ENCODE measurements at places on chromosomes 2 and 18.

DNA sequence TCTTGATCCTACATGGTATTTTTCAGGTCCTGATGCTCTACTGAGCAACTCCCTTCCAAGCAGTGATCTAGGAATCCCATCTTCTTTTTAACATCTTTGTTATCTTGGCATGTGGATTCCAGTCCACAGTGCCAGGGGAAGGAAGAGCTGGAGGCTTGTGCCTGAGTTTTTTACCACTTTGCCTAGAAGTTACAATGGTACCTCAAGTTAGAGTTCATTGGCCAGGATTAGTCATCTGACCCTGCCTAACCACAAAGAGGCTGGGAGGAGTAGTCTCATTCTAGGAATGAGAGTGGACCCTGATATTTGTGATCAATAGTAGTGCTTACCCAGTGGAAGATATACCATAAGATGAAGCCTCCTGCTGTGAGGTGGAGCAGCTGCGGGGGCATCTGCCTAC is 109.3 kb downstream of the ADCYAP1 start:
- no peak for DNase-seq

DNA sequence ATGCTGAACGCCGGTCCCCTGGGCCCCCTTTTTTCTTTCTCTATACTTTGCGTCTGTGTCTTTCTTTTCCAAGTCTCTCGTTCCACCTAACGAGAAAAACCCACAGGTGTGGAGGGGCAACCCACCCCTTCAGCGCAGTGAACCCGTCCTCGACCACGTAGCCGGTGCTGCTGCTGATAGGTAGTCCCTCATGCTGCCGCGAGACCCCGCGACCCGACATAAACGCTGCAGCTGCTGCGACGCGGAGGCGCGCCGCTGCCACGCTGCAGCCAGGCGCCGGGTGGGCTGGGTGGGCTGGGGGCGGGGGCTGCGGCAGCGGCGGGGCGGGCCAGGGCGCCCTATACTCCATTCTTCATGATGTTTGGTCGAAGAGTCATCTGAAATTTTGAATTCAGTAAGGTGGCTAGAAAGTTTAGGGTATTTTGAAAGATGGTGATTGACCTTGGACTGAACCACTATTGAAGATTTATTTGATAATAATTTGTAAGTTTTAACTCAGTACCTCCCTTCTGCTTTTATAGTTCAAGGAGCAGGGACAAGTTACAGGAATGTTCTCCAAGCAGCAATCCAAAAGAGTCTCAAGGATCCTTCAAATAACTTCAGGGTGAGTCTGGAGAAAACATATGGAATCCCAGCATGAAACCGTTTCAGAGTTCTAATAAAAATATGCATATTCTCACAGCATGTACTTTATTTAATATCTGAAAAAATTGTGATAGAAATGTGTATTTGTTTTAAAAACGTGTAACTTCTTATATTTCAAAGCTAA is 24.1 kb downstream of the CFLAR start:
- DNase-seq: no peak

DNA sequence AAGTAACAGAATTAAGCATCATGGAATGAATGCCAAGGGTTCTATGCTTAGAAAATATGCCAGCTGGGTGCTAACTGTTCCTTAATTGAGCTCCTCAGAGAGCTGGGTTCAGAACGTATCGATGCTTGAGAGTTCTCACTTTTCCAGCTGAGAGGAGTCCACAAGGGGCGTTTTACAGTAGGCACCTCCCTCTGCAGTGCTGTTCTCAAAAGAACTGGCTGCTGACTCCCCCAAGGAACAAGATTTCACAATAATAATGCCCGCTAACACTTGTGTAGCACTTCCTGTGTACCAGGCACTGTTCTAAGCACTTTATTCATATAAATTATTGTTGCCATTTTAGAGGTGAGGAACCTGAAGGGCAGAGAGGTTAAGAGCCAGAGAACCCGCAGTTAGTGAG is 18.1 kb upstream of the TMEM237 start:
- no peak for DNase-seq

- DNase-seq: no peak
Observed at GRCh38 chr2:28321426-28321825, 71.2 kb upstream of the FOSL2 start.

DNA sequence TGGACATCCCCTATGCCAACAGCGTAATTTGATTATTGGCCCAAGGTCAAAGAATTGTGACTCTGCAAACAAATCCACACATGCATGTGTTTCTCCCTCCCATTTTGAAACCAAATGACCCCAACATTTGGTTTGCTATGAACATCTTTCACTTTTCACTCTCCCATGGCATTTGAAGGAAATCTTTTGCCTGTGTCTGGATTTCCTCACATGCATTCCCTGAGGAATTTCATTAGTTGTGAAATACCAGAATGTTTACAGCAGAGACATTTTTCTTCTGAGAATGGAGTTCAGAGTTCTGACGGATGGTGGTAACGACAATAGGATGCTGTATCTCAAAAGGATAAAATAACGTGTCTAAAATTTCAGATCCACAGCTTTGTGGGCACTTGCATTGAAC is 60.3 kb upstream of the LMAN1 start:
- DNase-seq: no peak

DNA sequence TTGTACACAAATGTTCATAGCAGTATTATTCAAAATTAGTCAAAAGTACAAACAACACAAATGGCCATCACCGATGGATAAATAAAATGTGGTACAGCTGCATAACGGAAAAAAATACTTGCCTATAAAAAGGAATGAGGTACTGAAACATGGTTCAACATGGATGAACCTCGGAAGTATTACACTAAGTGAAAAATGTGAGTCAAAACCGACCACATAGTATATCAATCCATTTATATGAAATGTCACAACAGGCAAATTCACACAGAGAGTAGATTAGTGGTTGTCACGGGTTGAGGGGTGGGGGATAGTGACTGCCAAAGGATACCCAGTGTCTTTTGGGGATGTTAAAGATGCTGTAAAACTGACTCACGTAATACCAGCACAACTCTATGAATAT is 3.5 kb downstream of the SS18 start:
- DNase-seq: no peak

DNA sequence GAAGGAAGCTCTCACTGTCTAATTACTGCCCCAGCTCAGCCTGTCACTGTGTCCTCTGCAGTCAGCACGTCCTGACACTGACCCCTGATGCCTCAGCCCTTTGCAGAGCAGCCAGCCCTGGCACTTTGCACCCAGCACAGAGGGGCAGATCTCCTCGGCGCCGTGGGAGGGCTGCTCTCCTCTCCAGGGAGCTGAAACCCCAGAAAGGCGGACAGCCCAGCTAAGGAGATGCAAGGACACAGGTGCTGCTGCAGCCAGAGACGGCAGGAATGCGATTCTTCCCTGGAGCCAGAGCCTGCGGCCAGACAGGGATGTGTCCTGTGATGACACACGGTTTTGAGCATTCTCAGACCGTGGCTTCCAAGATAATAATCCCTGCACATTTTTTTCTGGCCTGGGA is 34.5 kb upstream of the SIX3 start:
- no peak for DNase-seq

- DNase-seq: no peak
Observed at GRCh38 chr2:59744436-59744835, 809.0 kb downstream of the BCL11A start.

DNA sequence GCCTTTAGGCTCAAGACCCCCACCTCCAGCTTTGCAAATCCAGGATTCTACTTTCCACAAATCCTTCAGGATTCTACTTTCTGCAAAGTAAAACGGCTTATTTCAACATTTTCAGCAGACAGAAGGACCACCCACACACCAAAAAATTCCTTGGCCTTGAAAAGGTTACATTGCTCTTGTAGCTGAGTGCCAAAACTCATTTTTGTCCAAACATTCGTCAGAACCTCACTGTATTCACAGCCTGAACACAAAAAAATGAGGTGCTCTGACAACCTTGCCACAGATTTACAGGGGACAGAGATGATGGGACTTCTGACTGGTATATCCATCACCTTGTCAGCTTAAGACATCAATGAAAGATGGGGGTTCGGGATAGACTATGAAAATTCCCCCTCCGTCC is 63.0 kb upstream of the COX7A2L start:
- no peak for DNase-seq

- no peak for DNase-seq
Observed at GRCh38 chr2:238865744-238866355, 18.0 kb downstream of the TWIST2 start.

DNA sequence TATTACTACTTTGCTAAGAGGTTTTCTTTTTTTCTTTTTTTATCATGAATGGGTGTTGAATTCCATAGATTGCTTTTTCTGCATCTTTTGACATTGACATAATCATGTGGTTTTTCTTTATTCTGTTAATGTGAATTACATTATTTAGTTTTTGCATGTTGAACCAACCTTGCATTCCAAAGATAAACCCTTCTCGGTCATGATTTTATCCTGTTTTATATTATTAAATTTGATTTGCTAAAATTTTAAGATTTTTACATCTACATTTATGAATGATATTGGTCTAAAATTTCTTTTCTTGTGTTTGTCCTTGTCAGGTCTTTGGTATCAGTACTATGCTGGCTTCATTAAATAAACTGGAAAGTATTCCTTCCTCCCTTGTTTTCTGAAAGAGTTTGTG is 87.5 kb upstream of the FOSL2 start:
- no peak for DNase-seq

- DNase-seq: no peak
Observed at GRCh38 chr2:86035883-86036668, 69.6 kb downstream of the POLR1A start.

- DNase-seq: no peak
Observed at GRCh38 chr2:221109552-221109951, 462.6 kb downstream of the EPHA4 start.

GRCh38 chr2:171237751-171238505 is 77.2 kb upstream of the TLK1 start:
- no peak for DNase-seq

GRCh38 chr2:88517759-88518201 is 65.3 kb upstream of the FOXI3 start:
- no peak for DNase-seq

- no peak for DNase-seq
Observed at GRCh38 chr2:86284401-86284841, 53.0 kb downstream of the REEP1 start.

DNA sequence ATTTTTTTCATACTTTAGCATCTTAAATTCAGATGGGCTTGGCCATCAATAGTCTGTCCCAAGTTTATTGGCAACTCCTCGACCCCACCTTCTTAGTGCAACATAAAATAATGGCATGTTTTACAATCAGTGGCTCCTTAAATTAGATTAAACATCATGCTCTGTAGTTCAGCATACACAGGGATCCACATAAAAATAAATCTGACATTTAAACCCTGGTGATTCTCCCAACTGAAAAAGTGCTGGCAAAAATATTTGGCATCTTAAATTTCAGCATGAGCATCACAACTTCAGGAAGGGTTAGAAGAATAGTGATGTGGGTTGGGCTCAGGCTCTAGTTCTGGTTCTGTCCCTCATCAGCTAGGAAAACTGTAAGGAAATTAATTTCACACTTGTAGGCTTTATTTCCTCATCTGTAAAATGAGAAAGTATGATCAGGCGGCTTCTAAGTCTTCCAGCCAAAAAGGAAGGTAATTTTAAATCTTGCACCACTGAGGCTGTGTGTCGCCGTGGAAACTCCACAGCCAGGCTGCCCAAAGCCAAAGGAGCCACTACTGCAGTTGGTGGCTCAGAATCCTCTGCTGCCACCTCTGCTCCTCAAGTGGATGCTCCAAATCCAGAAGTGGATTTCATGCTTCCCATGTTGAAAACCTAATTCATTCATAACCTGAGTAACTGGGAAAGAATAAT is 17.6 kb upstream of the EPG5 start:
- DNase-seq: no peak

- no peak for DNase-seq
Observed at GRCh38 chr2:240383099-240383758, 52.2 kb upstream of the GPC1 start.

- no peak for DNase-seq
Observed at GRCh38 chr2:19898592-19899329, 3.0 kb downstream of the TTC32 start.

GRCh38 chr2:240603846-240604245 is 17.3 kb downstream of the CAPN10 start:
- no peak for DNase-seq

GRCh38 chr2:47870641-47871540 is 35.4 kb downstream of the FBXO11 start:
- DNase-seq: no peak

DNA sequence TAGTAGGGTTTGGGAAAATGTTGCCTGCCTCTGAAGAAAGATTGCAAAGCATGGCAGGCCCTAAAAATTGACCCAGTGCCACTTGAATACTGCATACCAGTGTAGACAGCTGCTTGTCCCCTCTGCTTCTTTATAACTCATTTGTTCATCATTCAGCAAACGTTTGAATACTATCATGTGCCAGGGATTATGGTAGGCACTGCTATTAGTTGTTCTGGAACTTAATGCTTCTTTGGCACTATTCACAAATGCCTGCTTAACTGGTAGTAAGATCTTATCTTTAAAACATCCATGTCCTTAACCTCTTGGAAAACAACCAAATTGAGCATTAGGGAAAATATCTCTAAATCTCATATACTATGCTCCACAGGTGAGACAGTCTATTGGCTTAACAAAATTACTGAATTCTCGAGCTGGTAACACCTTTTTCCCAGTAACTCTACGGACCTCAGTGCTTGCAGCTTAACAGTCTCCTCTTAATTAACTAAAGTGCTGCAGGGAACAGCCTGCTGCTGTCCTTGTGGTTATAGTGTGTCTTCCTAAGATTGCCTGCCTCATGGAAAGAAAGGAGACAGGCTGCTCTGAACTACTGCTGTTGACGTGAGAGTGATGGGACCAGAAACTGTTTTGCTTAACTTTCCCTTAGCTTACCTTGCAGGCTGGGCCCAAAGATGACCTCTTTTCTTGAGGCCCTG is 93.2 kb downstream of the MIB1 start:
- no peak for DNase-seq

DNA sequence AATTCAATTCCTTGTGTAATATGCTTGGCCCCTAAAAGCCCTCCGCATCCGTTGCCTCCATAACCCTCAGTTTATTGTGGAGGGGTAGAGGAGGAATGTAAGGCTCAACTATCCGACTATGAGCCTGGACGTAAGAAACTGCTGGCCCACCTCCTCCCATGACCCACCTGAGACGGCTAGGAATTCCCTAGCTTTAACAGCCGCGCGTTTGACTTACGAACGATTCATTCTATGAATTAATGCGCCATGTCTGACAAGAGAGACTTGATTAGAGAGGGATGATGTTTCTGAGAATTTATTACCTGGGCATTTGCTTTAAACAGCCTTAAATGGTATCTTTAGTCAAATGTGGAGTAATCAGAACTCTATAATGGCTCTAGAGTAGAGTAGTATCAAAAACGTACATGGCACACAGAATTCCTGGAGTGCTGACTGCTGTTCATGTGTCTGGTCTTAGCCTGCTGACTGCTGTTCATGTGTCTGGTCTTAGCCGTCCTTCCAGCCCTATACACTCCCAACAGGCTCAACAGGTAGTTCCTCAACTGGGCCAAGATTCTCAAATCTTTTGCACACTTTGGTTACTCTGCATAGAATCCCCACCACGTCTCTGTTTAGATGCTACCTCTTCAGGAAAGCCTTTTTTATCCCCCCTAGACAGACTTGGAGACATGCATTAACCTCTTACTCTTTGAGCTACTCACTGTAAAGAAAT is 899 bp upstream of the GFPT1 start:
- no peak for DNase-seq

All from stimulated activated CD8-positive, alpha-beta memory T cell treated with anti-CD3 and anti-CD28 coated beads, Interleukin-7, amount 100 ng/mL, for 24 hours (primary cell).